ENCODE measurements at places on chromosomes 5 and 9.

DNA sequence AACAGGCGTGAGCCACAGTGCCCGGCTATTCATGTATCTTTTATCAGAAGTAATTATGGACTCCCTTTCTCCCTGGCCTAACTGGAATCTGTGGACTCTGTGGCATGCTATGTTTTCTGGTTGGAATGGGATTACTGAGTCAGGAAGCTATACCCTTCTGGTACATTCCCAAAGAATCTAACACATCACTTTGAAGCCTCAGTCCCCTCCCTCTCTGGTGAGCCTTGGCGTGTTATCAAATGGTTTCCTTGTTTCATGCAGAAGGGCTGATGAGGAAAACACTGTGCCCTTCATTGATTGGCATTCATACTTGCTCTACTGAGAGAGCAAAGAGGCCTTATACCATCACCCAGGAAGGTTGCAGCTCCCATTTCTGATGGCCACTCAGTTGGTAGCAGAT is 22.9 kb downstream of the C5orf15 start:
- DNase-seq, result no peak

DNA sequence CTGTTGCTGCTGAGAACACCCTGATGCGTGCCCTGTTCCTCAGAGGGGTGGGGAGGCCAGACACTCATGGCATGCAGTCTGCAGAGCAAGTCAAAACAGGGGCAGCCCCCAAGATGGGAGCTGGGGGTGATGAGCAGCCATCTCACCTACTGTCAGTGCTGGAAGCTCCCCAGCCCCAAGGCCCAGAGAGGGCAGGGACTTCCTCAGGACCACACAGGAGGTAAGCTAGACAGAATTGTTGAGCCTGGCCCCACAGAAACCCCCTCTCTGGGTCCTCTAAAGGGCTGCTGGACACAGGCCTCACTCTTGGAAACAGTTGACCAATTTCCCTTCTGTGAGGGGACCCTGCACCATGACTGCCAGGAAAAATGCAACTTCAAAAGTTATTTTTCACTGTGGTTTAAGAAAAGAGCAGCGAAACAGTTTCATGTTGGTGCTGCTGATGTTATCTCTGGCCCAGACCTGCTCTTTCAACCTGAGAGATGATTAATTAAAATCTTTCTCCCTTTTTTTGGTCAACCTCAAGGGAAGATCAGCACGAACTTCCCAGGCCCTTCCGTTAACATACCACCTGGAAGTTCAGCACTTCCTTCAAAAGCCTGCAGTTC is 9.6 kb downstream of the CSF2 start:
- DNase-seq, result no peak

- no peak for DNase-seq
These were observed 150.4 kb downstream of the GABRB2 start for GRCh38 chr5:161396171-161396570.

DNA sequence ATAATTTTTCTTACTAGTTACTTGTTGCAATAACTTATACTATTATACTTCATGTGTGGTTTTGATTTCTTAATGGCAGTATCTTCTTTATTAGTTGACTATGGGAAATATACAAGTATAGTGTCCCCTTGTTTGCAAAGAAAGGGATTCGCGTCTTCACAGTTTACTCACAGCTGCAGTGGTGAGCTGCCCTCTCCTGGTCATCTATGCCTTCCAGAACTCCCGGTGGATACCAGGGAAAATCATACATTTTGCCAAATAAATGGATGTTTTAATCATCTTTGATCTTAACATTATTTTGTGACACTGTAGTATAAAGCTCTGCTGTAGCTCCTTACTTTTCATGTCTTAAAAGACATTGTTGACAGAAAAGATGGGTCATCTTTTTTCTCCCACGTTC is 142.0 kb downstream of the ZCCHC7 start:
- no peak for DNase-seq

- DNase-seq, result no peak
These were observed 1.3 kb upstream of the PLPPR1 start for GRCh38 chr9:101027236-101027635.

DNA sequence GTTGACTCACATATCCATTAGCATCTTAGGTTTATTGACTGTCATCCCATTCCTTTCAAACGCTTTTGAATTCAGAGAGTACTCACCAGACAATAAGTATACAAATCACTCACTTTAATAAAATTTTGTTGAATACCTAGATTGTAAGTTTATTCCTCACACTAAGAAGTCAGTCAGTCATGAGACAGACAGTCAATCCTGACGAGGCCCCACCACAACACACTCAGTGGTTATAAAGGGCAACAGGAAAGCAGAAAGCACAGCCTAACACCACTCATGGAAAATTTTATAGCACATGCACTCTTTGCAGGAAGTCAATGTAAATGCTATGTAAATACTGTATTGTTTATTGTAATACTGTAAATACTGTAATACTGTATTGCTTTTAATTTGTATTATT is 176.3 kb upstream of the PTGER4 start:
- DNase-seq, result no peak

- no peak for DNase-seq
These were observed 80.8 kb upstream of the GNAQ start for GRCh38 chr9:78112406-78112805.

- no peak for DNase-seq
These were observed 772.7 kb downstream of the PRELID2 start for GRCh38 chr5:145062280-145063062.

GRCh38 chr5:168088410-168089173 is 202.9 kb upstream of the WWC1 start:
- no peak for DNase-seq

DNA sequence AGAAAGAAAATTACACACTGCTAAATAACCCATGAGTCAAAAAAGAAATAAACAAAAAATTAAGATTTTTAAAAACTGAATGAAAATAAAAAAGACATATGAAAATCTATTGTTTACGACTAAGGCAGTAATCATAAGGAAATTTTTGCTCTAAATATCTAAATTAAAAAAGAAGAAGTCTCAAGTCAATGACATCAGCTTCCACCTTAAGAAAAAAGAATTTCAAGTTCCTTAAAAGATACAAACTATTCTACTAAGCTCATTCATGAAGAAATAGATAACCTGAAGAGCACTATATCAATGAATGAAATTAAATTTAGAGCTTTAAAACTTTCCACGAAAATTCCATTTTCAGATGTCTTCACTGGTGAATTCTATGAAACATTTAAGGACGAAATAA is 15.7 kb upstream of the STARD4 start:
- no peak for DNase-seq

DNA sequence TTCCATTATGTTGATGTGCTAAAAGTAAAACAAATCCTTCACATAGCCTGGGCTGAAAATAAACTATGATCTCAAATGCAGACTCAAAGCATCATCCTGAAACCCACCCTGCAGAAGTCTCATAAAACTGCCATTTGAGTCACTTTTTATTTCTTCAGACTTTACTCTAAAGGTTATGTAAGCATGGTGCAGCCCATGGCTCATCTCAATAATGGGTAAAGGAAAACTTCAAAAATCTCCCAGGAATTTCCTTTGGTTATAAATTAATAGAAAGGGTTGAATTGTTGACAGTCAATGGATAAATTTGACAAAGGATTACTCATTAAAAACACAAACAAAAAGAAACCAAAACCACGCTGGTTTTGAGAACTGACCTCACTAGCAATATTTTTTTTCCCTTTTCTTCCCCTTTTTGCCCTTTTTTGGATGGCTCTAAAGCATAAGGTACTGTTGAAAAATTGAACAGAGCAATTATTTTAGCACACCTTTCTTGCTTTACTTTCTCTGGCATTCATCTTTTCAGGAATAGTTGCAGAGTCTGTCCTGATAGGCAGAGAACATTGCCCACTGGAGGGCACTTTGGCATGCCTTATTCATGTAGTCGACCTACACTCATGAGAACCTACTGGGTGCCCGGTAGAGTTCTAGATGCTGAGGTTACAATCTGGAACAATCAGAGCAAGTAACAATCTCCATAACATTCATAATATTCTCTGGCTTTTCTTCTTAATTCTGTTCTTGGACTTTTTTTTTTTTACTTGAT is 191.4 kb downstream of the TMEM167A start:
- no peak for DNase-seq

- no peak for DNase-seq
These were observed 24.7 kb downstream of the WWC1 start for GRCh38 chr5:168316139-168316578.

GRCh38 chr9:129900263-129901027 is 65.2 kb downstream of the USP20 start:
- no peak for DNase-seq

- no peak for DNase-seq
These were observed 53.7 kb downstream of the ZNF618 start for GRCh38 chr9:113929634-113930389.

GRCh38 chr5:137737349-137738131 is 1.7 kb upstream of the KLHL3 start:
- no peak for DNase-seq

GRCh38 chr5:101244621-101245020 is 341.5 kb upstream of the ST8SIA4 start:
- DNase-seq, result no peak

DNA sequence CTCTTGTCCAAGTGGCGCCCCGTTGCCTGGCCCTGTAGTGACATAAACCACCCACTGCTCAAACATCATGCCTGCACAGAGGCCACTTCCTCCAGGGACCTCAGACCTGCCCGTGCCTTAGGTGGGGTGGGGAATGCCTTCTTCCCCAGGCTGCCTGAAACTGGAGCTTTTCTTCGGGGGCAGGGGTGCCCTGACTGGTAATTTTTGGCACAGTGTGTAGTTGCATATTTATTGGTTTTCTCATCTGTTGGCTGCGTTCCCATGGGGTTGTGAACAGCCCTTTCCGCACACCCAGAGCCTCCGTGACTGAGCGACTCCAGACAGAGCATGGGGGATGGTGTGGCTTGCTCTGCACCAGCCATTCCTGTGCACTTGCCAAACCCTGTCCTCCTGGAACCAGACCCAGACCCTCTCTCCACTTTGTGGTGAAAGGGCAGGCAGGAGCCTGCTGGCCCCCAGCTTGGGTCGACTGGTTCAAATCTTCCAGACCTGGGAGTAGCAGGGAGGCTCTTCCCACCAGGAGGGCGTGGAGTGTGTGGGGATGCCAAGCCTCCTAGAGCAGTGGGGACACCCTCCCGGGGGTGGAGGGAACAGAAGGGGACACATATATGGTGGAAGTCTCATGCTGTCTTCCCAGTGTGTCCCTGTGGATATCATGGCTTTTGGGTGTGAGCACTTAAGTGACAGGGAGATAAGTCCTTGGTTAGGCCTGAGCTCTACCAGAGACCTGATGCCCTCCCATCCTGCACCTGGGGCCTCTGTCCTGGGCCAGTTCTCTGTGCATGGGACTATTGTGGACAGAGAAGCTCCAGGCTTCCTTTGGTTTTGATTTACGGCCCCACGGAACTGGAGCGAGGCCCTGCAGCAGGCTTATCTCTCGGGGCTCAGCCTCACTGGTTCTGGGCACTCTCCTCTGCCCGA is 39.6 kb downstream of the WNK2 start:
- no peak for DNase-seq

GRCh38 chr5:102789469-102789868 is 34.4 kb downstream of the PAM start:
- DNase-seq, result no peak

- no peak for DNase-seq
These were observed 10.4 kb downstream of the TGFBI start for GRCh38 chr5:136039202-136039601.

GRCh38 chr5:31113101-31113500 is 80.4 kb upstream of the CDH6 start:
- no peak for DNase-seq

DNA sequence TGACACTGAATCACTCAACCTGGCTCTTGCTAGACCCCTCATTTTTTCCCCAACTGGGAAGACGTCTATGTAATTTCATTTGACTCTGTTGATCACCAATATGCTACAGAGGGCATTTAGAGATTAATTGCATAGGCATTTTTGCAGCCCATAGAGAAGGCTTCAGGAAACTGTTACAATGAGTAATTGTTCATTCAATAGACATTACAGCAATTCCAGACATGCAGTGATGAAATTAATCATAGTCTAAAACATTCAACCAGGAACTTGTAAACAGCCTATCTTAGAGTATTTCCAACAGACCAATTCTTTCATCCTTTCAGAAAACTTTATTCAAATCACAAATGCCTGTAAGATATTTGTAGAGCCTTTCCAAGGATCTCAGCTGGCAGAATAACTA is 122.3 kb downstream of the MARCHF11 start:
- DNase-seq, result no peak

GRCh38 chr5:95824747-95825146 is 2.2 kb upstream of the GLRX start:
- DNase-seq, result no peak

GRCh38 chr9:107704774-107705173 is 215.2 kb upstream of the KLF4 start:
- DNase-seq, result no peak

- DNase-seq, result no peak
These were observed 216.9 kb downstream of the ARRDC3 start for GRCh38 chr5:91166059-91166807.

GRCh38 chr5:40073927-40074326 is 605.8 kb upstream of the PTGER4 start:
- DNase-seq, result no peak

DNA sequence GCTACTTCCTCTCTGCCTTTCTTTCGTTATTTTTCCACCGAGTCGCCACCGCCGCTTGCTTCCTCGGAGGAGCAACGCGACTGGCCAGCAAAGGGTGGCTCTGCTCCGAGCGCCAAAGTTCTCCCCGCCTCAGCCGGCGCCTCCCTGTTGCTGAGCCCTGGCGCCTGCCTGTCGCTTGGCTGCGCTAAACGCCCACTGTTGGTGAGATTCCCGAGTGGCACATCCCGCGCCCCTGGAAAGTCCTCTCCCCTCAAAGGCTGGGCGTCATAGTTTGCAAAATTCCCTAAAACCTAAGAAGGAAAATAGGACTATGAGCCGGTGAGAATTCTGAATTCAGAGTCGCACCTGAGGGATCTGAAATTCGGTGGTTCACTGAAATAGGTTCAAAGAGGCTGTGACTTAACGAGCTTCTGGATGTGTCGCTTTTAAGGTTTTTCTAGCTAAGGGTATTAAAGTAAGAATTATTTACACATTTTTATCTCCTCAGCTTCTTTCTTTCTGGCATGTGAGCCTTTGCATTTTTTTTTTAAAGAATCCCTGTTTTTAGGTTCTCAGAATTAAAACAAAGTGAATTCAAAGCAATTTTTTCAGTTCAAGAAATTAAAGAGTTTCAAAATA is at the start of gene GRIN3A:
GRIN3A (minus strand) TSS at position 82 of the 618 bp plus-strand sequence. CDS start 668 bp downstream, outside the sequence.
- peak; percentile 2 for DNase-seq

DNA sequence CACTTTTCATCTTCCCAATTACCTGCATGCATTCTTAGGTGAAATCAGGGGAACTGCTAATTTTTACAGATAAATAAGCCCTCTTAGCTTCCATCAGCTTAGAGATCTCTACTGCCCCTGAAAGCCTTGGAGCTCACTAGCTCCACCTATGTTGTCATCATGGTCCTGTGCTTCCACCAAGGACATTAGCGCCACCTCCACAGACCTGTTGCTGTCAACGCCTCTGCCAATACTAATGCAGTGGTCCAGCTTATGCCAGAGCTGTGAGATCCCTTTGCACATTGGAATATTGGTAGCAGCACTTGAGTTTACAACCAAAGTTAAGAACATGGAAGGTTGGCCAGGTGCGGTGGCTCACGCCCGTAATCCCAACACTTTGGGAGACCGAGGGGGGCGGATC is 7.7 kb upstream of the SHISAL2B start:
- DNase-seq, result no peak

GRCh38 chr9:24391095-24391494 is 154.6 kb downstream of the IZUMO3 start:
- no peak for DNase-seq
